ENCODE measurements at places on chromosomes 4 and X.

- no peak for DNase-seq
Observed at GRCh38 chrX:147788641-147789350, 122.9 kb upstream of the FMR1 start.

GRCh38 chrX:50881028-50881427, 29.5 kb upstream of the BMP15 start:
- DNase-seq, result no peak

GRCh38 chr4:55543858-55544257, 2.9 kb downstream of the CLOCK start:
- no peak for DNase-seq

GRCh38 chr4:101655857-101656256, 134.7 kb upstream of the BANK1 start:
- no peak for DNase-seq

Measured in activated CD4-positive, alpha-beta T cell treated with anti-CD3 and anti-CD28 coated beads, Interleukin-2, amount 50 U/mL, for 24 hours (primary cell).